ENCODE measurements at places on chromosomes 16 and 17.

DNA sequence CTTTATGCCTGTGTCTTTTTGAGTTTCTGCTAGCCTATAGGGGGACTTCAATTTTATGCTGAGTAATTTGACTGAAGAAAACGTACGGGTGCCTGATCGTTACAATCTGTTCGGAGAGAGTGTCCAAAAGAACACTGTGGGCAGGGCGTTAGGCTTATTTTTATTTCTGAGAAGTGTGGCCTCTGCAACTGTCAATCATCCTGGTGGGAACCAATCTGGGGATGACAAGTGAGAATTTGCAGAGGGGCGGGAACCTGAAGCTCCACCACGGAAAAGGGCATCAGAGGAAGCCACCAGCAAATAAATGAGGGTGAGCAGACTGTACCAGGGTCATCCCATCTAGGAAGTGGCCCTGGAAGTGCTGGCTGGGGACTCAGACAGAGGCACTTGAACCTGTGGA lies 12.0 kb upstream of the CDYL2 start:
- DNase-seq: no peak

DNA sequence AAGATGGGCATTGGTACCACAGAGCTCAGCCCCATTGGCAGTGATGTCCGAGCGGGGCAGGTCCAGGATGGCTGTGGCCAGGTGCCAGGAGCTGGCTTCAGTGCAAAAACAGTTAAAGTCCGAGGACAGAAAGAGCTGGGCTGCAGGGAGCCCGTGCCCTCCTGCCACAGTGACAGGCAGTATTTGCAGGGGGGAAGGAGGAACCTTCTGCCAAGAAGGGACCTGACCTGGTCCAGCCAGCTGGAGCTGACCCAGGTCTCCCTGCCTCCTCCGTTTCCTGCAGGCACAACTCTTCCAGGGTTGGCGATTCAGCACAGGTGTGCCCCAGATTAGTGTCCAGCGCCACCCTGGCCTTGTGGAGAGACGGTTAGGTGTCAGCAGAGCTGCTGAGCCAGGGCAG lies 199.0 kb downstream of the ENGASE start:
- no peak for DNase-seq

DNA sequence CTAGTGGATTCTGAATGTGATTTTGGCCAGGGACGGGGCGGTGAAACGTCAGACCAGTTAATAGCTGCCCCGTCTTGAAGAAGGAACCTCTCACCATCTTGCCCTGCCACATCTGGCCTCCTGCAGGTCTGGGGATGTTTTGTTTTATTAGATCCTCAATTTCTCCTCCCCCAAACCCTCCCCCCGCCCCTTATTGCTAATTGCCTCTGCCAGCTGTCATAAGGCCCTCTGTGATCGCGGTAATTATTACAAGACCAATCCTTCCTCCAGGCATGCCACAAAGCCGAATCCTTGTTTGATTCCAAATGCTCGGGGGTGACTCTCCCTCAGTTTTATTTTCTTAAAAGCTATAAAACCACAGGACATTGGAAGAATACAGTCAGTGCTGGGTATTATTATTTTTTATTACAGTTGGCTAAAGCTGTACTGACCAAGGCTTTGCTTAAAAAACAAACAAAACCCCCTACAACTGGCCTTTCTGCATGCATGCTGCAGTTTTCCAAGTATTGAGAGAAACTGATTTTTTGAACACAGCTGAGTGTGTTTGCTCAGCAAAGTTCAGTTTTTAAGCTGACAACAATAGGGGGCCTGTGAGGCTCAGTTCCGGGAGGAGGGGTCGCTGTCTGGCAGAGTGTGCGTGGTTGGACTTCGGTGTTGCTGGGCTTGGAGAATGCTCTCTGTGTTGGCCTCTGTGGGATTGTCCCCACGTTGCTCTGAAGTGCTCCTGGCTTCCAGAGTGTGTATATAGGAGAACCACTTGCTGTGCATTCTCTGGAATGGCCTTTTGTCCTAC lies 1.7 kb downstream of the KSR1 start:
- peak; percentile 61 for DNase-seq

GRCh38 chr17:39305978-39306377 lies 80.2 kb upstream of the STAC2 start:
- no peak for DNase-seq

GRCh38 chr16:84314814-84315213 lies 20.1 kb downstream of the WFDC1 start:
- no peak for DNase-seq

DNA sequence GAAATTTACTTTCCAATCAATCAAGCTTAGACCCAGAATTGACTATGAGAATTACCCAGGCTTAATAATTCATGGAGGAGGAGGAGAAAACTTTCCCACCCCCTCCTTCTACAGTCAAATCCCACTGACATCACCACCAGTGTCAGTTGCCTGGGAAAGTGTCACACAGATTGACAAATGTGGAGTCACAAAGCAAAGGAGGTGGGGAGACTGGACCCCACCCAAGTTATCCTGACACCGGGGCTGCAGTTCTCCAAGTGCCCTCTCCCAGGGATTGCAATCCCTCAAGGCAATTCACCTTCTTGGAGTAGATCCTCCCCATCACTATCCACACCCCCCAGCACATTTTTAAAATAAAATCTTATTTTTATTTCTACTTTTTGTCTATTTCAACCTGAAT lies 100.2 kb upstream of the CDH11 start:
- DNase-seq: no peak

DNA sequence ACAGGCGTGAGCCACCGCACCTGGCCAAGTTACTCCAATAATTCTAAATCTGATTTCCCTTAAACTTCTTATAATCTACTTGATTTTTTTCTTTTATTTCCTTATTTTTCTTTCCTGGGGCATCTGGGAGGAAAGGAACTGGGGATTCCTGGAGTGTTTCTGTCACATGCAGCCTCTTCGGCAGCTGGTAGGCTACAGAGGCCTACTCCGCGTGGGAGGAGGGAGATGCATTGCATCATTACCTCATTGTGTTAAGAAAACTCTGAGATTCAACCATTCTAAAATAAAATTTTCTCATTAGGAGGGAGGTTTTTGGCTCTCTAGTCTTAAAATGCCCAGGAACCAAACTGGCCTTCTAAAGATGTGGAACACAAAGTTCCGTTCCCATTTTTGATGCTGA lies 64.0 kb downstream of the SOX9 start:
- DNase-seq: no peak

DNA sequence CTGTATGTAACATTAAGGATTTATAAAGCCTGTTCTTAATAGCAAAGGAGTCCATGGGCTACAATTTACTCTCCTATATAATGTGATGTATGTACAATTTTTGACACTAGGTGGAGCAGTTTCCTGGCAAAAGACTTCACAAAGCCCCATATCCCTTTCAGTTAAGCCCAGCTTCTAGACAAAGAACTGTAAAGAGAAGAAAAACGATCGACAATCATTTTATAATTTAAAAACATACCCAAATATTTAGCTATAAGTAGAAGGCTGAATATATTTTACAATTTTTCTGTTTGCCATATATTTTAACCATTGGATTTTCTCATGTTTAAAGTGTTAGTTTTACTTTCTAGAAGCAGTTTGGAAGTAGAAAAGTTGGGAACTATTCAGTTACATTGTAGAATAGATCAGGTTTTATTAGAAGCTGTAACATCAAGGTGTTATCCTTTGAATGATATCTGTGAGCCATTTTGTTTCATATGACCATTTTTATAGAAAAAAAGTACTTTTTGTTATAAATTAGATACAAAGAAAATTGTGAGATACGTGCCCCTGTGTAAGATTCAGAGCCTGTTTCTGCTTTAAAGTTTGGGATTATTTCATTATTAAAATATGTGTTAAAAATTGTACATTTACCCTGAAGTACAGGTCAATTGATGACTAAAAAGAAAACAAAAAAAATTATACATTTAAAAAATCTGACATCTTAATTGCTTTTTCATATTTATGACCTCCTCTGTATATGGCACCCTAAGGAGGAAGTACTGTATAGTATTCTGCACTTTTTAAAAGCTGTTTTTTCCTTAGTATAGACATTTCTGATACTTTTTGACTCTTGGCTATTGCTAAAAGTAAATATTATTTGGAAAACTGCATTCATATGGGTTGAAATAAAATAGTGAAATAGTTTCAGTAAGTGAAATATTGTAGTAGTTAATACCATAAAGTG lies 46.3 kb downstream of the VMP1 start:
- no peak for DNase-seq

DNA sequence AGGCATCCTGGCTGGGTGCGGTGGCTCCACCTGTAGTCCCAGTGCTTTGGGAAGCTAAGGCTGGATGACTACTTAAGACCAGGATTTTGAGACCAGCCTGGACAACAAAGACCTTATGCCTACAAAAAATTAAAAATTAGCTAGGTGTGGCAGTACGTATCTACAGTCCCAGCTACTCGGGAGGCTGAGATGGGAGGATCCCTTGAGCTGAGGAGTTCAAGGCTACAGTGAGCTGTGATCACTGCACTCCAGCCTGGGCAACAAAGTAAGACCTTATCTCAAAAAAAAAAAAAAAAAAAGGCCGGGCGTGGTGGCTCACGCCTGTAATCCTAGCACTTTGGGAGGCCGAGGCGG lies 6.1 kb downstream of the MVP start:
- DNase-seq: no peak

DNA sequence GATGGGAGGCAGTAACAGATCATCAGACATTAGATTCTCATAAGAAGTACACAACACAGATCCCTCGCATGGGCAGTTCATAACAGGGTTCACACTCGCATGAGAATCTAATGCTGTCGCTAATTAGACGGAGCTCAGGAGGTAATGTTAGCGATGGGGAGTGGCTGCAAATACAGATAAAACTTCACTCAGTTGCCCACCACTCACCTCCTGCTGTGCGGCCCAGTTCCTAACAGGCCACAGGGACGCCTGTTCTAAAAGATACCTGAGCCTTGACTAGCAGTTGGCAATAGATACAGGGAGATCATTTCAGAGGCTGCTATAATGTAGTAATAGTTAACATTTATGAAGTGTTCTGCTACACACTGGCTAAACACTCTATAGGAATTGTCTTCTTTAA lies 4.9 kb downstream of the PTRH2 start:
- no peak for DNase-seq

DNA sequence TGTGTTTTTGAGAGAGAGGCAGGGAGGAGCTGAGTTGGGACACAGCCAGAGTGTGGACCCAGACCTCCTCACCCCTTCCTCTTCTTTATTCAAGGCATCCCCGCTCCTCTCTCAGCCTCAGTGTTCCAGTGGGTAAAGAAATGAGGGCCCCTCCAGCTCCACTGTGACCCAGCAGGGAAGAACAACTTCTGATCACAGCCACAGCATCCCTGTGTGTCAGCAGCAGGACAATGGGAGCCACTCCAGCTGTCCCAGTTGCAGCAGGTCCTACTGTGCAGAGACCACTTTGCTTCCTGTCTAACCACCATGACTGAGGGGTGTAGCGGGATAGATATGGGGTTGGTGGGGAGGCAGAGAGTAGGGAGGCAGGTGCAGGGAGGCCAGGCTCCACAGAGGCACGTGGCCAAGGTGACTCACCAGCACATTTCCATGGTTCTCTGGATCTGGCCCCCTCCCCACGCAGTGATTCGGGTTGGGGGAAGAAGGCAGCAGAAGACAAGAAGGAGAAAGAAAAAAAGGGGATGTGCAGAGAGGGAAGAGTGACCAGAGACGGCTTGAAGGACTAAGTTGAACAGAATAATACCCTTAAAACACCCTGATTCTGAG lies 24.5 kb downstream of the PIK3R5 start:
- DNase-seq: no peak

GRCh38 chr17:70521821-70522256 lies 352.5 kb downstream of the KCNJ2 start:
- DNase-seq: no peak

- no peak for DNase-seq
Observed at GRCh38 chr16:75793641-75794040, 67.4 kb upstream of the CPHXL start.

DNA sequence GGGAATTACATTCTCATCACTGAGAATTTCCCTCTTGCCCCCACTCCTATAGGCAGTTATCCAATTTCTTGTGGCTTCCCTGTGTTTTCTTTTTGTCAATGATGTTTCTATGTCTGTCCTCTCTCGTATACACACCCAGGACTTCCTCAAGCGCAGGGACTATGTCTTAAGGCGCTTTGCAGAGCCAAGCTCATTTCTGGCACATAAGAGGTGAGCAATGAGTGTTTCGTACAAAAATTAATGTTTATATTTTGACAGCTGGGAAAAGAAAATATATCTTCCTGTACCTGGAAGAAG lies 947 bp downstream of the DDX42 start:
- no peak for DNase-seq

GRCh38 chr16:12207939-12208338 lies 231.4 kb downstream of the SNX29 start:
- DNase-seq: no peak

- DNase-seq: no peak
Observed at GRCh38 chr17:27157898-27158297, 136.0 kb upstream of the WSB1 start.

GRCh38 chr17:1006054-1006453 lies 9.1 kb downstream of the TIMM22 start:
- no peak for DNase-seq

GRCh38 chr16:8822403-8822802 lies 24.8 kb downstream of the PMM2 start:
- DNase-seq: no peak

GRCh38 chr16:79672524-79672923 lies 72.0 kb upstream of the MAF start:
- DNase-seq: no peak

DNA sequence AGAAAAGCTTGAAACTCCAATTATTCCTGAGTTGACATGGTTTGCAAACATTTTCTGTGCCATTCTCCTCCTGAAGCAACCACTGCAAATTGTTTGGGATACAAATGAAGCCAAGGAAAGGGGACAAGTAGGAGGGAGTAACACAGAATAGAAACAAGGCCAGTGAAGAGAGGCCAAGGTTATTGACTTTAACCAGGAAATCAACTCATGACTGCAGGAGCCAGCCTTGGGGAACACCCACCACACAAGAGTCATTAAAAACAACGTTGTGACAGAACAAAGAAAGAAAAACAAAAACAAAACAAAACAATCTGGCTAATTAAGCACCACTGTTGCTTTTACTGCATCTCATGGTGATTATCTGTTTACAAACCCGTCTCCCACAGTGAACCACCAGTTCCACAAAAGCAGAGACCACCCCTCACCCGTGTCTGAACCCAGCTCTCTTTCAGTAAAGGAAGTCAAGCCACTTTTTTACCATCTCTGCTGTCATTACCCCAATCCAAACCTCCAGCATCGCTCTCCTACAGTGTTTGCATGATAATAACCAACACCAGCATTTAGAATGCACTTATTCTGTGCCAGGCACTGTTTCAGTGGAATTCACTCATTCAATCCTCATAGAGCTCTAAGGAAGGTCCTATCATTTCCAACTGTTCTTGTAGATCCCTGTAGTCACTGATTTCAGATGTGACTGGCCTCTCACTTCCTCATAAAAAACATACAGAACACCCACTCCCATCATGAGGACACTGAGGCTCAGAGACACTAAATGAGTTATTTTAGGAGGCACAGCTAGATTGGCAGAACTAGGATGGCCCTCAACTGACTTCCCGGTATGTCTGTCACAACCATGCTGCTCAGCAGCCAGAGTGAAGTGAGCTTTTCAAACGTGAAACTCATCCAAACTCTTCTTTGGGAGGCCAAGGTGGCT lies 2.0 kb downstream of the ZDHHC1 start:
- no peak for DNase-seq
